Ecto neural progenitor cell (in vitro differentiated cells): ENCODE measurements at places on chromosomes 2 and 18.

DNA sequence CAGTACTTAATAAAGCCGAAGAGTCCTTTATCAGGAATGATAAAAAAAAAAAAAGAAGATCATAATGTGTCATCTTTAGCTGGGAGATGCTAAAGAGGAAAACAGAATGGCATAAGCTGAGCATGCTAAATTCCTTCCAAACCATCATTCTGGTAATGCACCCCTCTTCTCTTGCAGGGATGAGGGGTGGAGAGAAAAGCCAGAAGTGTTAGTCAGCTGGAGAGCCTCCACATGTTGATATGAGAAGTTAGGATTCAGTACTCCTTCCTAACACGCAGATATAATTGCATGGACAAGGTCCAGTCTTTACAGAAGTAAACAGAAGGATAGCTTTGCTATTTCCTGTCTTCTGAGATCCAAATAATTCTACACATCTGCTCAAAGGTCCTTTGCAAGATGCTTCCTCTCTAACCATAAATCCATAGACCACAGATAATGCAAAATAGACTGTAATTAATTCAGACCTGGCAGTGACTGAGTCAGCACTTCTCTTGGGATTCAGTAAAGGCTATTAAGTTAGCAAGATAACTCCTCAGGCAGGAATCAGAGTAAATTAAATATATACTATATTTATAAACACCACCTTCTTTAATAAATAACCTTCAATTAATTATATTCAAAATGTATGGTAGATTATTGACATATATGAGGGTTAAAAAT is 930.0 kb upstream of the KLHL29 start:
- no peak for DNase-seq

DNA sequence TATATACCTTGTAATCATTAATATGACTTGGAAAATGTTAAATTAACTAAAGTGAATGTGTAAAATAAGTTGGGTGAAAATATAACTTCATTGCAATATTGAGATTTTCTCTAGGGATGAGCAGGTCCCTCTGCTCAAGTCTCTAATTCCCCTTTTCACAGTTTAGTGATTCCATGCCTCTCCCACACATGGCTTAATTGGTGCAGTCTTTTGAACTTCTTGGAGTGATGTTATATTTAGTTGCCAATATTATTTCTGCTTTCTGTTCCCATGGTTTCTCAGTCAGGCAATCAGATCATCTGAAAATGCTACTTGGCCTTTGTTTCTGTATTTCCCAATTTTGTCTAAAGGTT is 233.7 kb upstream of the SPOPL start:
- no peak for DNase-seq

GRCh38 chr2:188969236-188969635 is 4.9 kb upstream of the COL3A1 start:
- no peak for DNase-seq

DNA sequence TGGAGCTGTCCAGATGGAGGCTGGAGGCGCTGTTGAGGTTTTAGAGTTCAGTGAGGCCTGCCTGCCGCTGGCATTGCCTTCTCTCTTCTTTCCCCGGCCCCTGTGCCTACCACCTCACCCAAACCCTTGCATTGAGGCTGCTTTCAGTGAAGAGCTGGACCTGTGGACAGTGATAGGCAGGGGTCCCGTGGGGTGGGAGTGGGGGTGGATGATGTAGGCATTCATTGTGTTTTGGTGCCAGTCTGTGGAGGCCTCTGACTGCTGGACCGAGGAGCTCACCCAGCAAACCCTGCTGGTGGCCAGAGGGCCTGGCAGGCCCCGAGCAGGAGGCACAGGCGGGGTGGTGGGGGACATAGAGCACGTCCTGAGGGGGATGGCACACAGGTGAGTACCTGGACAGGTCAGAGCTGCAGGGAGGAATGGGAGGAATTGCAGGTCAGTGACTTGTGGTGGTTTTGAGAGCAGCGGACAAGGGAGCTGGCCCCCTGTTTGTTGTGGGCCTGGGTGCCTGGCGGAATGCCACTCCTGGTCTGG is 35.6 kb downstream of the NGEF start:
- DNase-seq, result no peak

DNA sequence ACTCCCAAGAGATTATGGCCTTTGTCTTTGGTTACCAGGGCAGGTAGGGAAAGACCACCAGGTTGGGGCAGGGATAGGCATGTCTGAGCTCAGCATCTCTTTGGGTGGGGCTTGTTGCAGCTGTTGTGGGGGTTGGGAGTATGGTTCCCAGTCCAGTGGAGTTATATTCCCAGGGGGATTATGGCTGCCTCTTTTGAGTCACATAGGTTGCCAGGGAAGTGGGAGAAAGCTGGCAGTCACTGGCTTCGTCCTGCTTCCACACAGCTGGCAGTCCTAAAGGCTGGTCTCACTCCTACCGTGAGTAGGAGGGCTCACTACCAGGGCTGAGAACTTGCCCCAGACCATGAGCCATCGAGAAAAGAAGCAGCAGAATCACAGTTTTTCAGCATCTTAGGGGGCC is 79.1 kb downstream of the LYPD6 start:
- no peak for DNase-seq

- no peak for DNase-seq
Measured at GRCh38 chr2:174493549-174494331, 6.9 kb upstream of the GPR155 start.

DNA sequence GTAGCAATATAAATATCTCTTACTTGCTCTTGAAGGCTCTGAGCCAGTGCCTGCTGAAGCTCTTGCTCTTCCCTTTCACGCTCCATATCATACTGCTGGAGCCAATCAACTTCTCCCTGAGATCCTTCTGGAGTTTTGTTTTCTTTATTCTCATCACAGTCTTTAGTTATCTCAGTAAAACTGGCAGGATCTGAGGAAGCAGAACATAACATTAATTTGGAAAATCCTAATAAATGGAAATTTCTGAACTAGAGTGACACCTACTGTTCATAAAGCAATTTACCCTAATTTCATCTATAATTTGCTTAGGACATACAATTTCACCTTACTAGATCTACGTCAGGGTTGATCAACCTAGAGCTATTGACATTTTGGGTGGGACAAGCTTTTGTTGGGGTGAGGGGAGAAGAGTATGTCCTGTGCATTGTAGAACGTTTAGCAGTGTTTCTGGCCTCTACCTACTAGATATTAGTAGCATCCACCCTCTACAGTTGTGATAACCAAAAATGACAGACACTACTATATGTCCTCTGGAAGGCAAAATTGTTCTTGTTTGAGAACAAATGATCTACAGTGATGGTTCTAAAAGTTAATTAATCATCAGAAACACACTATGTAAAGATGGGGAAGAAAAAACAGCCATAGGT is 47.2 kb downstream of the VIL1 start:
- no peak for DNase-seq

DNA sequence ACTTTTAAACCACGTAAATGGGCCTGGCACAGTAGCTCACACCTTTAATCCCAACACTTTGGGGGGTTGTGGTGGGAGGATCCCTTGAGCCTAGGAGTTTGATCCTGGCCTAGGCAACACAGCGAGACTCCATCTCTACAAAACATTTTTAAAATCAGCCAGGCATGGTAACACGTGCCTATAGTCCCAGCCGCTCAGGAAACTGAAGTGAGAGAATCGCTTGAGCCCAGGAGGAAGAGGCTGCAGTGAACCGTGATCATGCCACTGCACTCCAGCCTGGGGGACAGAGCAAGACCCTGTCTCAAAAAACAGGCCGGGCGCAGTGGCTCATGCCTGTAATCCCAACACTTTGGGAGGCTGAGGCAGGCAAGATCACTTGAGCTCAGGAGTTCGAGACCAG is 12.2 kb downstream of the ROCK1 start:
- no peak for DNase-seq

- no peak for DNase-seq
Measured at GRCh38 chr2:157839822-157840221, 36.3 kb downstream of the ACVR1 start.

DNA sequence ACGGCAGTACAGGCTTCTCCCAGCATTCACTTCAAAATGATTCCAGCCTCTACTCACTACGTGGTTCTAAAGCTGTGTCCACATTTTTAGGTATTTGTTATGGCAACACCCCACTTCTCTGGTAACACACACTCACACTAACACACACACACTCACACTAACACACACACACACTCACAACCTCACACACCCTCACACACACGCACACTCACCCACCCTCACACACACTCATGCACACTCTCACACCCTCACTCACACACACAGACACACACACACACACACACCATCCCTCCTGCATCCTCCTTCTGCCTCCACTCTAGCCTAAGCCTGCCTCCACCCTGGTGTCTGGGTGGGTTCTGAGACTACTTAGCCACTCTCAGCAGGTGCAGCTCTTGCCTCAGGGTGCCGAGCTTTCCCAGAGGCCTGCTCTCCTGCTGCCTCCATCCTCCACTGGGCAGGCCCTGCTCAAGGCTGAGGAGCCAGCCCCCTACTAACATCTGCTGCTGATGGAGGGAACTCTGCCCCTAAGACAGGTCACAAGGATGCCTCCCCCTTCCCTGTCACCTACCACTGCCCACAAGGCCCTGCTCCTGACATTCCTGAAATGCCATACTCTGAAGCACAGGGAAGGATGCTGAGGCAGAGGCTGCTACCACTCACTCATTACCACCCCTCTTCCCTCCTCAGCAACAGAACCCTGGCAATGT is 63.9 kb downstream of the NCAPH start:
- no peak for DNase-seq

GRCh38 chr18:56210520-56210919 is 427.9 kb downstream of the TXNL1 start:
- no peak for DNase-seq

DNA sequence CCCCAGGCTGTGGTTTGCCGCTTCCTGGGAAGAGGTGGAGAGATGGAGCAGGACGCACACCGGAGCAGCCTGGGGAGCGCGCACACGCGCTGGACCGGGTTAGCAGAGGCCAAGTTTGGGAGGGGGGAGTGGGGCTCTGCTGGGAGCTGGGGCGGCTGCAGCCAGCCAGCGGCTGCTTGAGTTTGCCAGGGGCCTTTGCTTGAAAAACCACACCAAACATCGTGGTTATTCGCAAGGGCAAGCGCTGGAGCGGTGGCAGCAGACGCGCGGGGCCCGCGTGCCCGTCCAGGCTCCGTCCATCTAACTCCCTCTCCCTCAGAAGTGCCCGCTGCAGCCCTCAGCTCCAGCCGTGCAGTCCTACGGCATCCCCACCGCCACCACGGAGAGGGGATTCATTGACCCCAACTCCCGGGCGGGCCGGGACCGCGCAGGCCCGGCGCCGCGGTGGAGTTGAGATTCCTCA is 4.6 kb downstream of the PTGR3 start:
- DNase-seq, result no peak

- DNase-seq, result no peak
Measured at GRCh38 chr2:76895469-76895868, 626.7 kb downstream of the LRRTM4 start.

DNA sequence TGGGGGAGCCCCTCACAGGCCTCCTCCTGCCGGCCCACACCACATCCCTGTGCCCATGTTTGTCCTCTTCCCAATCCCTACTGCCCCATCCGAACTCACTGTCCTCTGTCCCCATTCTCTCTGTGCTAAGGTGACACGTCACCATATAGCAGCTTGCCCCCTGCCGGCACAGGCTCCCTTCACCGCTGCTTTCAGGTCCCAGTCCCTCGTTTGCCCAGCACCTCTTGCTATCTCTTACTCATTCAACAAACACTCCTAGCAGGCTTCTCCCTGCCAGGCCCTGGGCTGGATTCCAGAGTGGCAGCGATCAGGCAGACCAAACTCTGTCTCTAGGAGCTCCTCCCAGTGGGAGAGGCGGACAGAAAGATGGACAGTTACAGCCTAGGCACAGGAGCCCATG is 74.3 kb downstream of the TFCP2L1 start:
- no peak for DNase-seq

DNA sequence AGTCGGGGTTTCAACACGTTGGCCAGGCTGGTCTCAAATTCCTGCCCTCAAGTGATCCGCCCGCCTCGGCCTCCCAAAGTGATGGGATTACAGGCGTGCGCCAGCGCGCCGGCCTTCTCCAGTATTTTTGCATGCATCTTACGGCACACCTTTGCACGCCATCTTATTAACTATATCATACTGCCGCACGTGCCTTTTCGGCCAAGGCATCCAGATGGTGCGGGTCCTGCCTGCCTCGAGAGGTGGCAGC is 765 bp upstream of the ING5 start:
- DNase-seq, result no peak

DNA sequence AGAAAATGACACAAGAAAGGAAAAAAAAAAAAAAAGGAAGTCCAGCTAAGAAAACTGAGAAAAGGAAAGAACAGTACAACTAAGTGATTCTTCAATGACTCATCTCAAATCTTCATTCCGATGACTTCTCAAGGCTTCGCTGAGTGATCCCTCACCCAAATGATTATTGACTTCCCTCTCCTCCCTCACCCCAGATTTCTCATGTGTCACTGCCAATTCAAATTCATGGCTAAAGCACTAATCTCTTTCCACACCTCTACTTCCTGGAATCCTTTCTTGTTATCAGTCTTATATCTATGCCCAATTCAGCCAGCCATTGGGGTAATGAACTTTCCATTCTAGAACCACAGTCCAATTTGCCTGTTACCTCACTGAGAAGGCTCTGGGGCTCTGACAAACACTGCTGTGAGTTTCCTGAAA is 7.2 kb upstream of the ABCB11 start:
- no peak for DNase-seq

DNA sequence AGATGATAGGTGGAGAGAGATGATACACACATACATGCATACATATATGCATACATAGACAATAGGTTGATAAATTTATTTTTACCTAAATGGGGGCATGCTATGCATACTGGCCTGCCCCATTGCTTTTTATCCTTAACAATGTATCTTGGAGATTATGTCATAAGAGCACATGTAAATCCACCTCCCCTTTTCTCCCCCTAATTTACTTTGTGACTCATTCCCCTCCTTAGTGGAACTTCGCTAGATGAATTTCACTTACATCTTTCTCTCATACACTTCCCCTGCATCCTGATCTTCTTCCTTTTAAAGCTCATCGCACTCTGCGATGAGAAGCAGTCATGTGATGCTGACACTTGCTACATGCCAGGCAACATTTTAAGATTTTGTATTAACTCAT is 223.6 kb downstream of the C1D start:
- no peak for DNase-seq

- no peak for DNase-seq
Measured at GRCh38 chr2:216068-216467, 47.8 kb downstream of the SH3YL1 start.

GRCh38 chr2:206840999-206841398 is 75.6 kb downstream of the FASTKD2 start:
- no peak for DNase-seq
